ENCODE measurements at places on chromosomes 7 and 10.

DNA sequence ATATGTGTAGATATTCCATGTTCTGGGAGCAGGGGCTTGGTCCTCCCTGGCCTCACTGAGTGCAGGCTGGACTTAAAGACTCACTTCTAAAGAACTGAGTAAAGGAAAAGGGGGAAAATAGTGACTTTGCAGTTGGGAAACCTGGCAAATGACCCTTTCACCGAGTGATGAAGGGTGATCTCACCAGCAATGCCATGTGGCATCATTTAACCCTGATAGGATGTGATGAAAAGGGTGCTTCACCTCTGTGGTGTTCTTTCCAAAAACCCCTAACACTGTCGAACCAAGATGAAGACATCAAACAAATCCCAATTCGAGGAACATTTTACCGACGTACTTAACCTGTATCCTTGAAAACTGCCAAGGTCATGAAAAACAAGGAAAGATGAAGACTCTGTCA lies 71.9 kb downstream of the AOAH start:
- DNase-seq, result no peak

GRCh38 chr7:7051206-7051877 lies 131.0 kb upstream of the C1GALT1 start:
- no peak for DNase-seq

- no peak for DNase-seq
Observed at GRCh38 chr10:54585572-54585971, 215.5 kb downstream of the PCDH15 start.

GRCh38 chr10:132395704-132396493 lies 1.1 kb upstream of the PWWP2B start:
- no peak for DNase-seq

DNA sequence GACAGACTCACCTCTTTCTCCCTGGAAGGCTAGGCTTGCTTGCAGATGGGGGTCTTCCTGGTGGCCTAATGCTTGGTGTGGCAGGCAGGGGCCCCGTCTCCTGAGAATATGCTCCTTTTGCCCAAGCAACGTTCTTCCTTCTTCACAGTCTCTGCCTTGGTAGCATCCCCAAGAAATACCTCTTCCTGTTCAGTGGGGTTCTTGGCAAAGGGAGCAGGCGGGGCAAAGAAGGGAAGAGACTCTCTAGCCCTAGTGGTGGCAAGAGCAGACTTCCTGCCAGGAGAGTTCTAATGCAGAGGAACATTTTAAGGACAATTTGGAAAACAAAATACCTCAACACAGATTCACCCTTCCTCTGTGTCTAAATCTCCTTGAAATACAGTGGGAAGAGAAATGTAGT lies at the start of gene CLEC5A:
Gene CLEC5A, minus strand, starts transcription at position 179 of the 400 bp plus-strand sequence. CDS start 682 bp downstream, outside the sequence.
- no peak for DNase-seq

DNA sequence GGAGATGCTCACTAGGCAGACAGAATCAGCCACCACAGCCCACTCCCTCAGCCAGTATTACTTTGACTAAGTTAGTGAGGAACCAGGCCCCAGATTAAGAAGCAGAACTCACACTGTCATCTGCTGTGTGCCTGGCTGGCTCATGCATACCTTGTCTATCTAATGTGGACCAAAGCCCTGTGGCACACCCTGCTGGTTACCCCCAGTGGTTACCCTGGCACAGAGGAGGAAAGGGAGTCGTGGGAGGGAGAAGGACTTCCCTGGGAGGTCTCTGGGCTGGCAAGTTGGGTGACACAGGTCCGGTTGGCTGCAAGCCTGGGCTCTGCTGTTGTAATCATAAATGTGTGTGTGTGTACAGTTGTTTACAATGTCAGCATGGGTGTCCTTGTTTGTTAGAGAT lies 7.5 kb upstream of the SH2D4B start:
- DNase-seq, result peak; percentile 44

- peak; percentile 49 for DNase-seq
Observed at GRCh38 chr7:98420966-98421612, 20.2 kb upstream of the BAIAP2L1 start.

DNA sequence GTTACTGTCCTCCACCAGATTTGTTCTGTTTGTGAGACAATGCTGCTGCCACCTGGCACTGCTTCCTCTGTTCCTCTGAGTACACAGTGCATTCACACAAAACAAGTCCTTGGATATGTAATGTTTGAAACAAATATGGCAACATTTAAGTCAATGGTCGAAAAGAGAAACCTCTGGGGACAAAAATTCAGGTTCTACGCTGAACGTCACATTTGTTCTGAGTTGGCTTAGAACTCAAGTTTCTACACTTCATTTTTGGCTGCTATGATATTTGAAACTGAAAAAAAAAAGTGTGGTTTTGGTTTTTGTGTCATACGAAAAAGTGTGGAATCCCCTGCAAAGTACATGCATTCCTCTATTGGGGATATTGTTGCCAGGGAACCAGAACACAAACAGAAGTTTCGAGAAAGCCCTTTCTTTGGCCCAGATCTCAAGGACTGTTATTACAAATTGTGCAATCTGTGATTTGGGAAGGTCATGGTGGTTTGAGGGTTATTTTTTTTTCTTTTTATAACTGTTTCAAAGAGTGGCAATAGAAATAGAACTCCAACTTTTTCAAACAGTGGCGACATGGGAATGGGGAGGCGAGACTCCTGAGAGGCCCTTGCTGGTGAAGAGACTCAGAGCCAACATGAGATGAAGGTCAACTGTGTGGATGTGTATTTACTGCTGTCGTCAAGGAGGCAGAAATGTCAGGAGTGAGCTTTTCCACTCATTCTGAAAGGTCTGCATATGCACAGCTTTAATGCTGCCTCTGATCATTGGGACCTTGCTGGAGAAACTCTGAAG lies 127.5 kb downstream of the CUBN start:
- peak; percentile 80 for DNase-seq

- DNase-seq, result no peak
Observed at GRCh38 chr7:19116121-19117090, 1.0 kb downstream of the TWIST1 start.

DNA sequence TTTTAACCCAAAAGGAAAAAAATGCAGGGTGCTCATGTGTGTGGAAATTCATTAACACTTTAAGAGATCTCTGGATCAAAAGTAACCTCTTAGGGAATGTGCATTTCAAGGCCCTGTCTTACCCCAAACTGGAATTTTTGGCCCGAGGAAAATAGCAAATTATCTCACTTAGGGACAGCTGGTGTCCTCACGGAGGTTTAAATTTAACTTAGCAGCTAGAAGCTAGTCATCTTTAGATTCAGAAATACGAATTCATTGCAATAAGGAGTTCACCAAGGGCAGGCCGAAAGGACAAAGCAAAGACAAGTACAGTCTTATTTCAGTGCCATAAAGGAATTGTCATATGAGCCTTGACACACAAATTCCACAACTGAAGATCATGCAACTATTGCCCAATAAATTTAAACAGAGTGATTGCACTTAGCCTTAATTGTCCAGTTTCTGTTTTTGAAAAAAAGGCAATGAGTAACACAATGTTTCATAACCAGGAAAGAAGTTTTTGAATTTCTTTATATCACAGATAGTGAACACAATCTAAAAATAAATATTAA lies 22.4 kb upstream of the SEMA3C start:
- no peak for DNase-seq

DNA sequence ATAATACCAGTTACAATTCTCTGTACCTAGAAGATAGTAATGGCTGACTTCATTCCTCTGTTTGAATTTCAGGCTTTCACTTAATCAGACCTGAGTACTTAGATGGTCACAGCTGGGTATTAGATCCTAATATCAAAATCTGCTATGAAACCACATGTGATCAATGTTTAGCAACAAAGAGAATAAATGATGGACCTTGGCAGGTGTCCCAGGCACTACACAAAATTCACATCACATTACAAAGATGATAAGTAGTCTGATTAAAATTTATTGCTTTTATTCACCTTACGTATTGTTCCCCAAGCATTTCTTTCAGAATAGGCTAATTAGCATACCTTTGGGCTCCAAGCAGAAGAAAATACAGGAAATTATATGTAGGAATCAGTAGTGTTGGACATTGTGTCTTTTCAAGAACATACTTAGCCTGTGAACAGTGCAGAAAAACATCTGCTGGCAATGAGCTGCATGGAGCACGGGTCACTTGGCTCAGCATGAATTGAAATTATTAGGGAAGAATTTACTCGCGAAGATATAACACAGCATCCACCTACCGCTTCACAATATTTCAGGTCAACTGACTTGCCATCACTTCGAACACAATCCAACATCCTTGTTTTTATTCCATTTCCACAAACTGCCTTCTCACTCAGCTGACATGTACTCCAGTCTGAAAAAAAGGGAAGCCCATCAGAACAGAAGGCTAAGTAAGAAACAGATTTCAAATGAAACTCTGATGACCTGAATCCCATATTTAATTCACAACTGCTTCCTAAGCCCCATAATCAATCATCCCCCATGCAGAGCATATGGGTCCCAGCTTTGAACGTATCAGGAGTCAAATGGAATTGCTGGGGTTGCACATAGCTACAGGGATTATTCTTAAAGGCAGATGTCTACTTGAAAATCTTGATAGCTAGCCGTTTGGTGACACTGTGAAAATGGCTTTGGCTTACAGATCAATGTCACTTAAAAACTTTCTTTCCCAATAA lies 421.0 kb downstream of the THSD7A start:
- no peak for DNase-seq

GRCh38 chr7:76056241-76056640 lies 8.3 kb downstream of the MDH2 start:
- no peak for DNase-seq

- no peak for DNase-seq
Observed at GRCh38 chr10:28470873-28471651, 61.9 kb upstream of the WAC start.

DNA sequence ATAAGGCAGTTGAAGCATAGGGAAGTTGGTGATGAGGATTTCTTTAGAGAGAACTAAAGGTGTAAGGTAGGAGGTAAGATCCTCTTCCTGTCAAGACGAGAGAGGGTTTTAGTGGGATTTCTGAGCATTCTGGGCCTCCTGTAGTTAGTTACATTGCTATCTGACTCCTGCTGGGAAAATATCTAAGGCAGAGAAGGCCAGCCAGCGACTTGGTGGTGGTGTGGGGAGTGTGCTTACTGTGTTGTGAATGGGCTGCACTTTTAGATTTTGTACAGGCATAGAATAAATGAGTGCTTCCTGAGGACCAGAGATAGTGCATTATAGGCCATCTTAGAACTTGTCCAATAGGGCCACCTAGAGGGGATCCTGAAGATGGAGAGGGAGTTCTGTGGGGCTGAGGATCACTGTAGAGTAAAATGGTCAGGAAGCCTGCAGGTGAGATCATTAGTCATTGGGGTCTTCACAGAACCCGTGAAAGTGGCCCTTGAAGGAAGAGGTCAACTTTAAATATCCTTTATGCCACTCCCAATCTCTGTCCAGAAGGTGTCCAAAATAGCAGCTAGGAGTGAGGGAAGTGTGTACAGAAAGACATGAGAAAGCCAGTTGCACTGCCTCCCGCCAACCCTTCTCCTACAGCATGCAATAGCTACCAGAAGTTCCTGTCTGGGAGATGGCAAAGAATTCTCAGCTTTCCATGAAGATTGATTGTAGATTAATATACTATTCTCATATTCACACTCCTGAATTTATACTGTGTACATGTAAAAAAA lies 266.6 kb downstream of the POLR1F start:
- no peak for DNase-seq

GRCh38 chr7:167090-167855 lies 25.1 kb upstream of the FAM20C start:
- no peak for DNase-seq

GRCh38 chr10:14265709-14266108 lies 65.0 kb downstream of the FRMD4A start:
- no peak for DNase-seq

DNA sequence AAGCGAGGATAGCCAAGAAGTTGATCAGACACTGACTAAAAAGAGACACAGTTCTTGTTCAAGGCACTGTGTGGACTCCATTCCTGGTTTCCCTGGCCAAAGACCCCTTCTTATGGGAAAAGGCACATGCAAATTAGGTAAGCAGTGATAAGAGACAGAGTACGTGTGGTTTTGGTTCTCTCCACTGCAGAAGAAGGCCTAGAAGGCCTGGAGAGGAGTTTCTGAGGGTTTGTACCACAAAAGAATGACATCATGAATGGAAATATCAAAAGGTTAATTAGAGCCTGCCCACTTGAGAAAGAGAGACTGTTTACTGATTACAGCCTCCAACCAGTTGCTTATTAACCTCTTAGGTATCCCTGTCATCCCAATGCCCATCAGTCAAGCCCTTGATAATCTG lies 137.5 kb downstream of the ZNF365 start:
- DNase-seq, result no peak

GRCh38 chr10:15472431-15473395 lies 101.6 kb upstream of the FAM171A1 start:
- no peak for DNase-seq

DNA sequence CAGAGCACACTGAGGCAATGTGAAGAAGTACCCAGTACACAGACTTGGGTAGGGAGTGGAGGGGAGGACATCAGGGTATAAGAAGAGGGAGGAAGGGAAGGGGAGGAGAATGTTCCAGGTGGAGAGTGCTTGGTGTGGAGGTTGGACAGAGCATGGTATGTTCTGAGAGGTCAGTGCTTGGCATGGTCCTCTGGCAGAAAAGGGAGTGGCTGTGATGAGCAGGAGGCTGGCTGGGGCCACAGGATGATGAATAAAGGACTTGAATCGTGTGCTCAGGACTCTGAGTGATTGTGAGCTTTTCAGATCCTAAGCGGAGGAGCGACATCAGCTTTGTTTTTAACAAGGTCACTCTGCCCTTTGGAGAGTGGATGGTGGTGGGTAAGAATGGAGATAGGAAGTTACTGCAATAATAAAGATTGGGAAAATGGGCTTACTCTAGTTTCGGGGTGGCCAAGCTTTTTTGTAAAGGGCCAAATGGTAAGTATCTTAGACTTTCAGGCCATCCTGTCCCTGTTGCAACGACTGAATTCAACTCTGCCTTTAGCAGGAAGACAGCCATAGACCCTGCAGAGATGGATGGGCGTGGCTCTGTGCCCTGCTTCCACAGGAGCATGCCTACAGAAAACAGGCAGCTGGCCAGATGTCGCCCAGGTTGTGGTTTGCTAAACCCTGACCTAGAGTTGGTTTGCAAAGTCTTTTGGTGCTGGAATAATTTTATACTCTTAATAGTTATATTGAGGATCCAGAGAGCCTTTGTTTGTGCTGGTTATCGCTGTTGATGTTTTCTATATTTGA lies 8.4 kb downstream of the PPP2R2D start:
- no peak for DNase-seq

GRCh38 chr10:130206216-130206737 lies 70.1 kb downstream of the GLRX3 start:
- DNase-seq, result no peak

GRCh38 chr7:17212188-17212587 lies 86.3 kb upstream of the AHR start:
- no peak for DNase-seq

Data from CD4-positive, alpha-beta T cell treated with Interleukin-21 for 1 hour (primary cell).